NCI-H524 (cell line): ENCODE measurements at places on chromosomes 4 and X.
A peak's percentile ranks its signal among the peaks of the same experiment; 100 is the strongest.

DNA sequence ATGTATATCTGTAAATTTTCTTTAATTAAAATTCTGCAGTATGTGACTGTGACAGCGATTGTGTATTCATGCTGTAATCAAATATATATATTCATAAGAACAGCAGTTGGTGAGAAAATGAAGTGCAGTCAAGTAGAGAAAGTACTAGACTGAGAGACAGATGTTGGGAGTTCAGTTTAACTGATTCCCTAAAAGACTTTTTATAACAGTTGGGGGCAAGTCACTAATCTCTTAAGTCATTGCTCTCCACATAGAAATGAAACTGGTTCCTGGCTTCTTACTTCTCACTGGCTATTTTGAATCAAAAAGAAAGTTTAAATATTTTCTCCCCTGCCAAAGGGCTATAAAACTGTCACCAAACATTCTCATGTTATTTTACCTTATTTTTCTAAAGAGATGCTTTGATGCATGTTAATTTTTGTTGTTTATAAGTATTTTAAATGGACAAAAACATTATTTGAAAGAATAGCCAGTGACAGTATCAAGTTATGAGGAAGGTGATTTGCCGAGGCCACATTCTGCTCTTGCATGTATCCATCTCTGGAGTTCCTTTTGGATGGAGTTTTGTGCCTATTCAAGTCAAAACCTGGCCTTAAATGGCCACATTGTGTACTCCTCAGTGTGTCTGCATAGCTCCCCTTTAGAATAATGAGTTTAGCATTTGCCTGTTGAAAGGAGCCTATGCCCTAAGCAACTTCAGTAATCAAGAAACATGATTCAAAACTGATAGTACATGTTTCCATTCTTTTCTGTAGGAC lies 30.8 kb downstream of the EXOC1 start:
- DNase-seq = peak; percentile 92

GRCh38 chr4:84503495-84504437 lies 4.7 kb upstream of the NKX6-1 start:
- DNase-seq = peak; percentile 59

GRCh38 chrX:38871129-38872029 lies 70.1 kb downstream of the MID1IP1 start:
- no peak for DNase-seq

DNA sequence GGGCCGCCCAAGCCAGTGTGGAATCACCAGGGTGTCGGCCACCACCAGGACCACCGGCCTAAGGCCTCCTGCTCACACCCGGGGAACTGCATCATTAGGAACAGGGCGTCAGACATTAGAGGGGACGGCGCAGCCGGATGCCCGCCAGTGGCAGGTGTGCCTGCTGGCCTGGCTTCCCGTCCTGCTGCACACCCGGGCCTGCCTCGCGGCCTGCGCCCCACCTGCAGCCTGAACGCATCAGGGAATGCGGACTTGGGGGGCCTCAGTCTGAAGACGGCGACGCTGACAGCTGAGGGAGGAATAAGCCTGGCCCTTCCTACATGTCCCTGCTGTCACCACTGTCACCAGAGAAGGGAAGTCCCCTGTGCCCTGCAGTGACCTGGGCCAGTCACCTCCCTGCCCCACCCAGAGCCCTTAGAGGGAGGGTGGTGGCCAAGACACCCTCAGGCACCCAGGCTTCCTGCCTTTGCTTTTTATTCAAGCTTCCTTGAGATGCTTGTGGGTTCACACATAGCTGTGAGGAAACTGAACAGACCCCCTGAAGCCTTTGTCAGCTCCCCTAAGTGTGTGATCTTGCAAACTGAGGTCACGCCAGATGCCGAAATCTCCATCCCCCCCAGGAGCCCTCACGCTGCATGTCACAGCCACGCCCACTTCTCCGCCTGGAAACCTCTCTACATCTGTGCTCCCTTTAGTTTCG lies 3.2 kb downstream of the DGKQ start:
- DNase-seq = no peak

- DNase-seq = no peak
These were observed 54.4 kb downstream of the PALLD start for GRCh38 chr4:168551211-168551610.

GRCh38 chrX:11791090-11791489 lies 33.1 kb downstream of the MSL3 start:
- no peak for DNase-seq

DNA sequence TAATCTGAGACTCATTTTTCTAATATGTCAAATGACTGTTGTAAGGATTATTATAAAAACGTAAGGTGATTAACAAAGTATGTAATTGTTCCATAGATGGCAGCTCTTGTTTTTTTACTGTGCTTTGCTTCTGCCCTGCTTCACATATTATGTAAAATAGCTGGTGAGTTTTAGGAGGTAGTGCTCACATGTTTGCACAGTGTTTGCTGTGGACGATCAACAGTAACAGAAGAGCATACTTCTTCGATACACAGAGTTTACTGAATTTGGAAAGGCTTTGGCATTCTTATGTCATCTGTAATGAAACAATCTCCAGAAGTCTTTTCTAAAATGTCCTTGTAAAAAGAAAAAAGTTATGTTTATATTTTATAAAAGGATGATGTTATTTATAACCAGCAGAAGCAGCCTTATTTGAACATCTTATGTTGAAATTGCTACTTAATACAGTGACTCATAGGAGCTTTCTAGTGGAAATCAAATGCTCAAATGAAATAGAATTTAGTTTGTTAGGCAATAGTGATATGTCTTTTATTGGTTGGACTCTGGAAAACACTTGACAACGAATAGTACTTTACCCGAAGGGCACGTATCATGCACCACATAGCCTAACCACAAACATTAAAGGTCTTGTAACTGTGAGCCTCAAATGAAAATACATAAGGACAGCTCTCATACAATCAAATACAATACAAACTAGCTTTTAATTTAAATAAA lies 1.9 kb upstream of the MTTP start:
- no peak for DNase-seq

- DNase-seq = no peak
These were observed 102.0 kb upstream of the LSM6 start for GRCh38 chr4:146073517-146073916.

GRCh38 chr4:139315221-139315675 lies 13.0 kb upstream of the NDUFC1 start:
- DNase-seq = no peak

- no peak for DNase-seq
These were observed 16.6 kb downstream of the COQ2 start for GRCh38 chr4:83267830-83268475.

- DNase-seq = no peak
These were observed 181.6 kb downstream of the PCDH7 start for GRCh38 chr4:30901461-30902451.

DNA sequence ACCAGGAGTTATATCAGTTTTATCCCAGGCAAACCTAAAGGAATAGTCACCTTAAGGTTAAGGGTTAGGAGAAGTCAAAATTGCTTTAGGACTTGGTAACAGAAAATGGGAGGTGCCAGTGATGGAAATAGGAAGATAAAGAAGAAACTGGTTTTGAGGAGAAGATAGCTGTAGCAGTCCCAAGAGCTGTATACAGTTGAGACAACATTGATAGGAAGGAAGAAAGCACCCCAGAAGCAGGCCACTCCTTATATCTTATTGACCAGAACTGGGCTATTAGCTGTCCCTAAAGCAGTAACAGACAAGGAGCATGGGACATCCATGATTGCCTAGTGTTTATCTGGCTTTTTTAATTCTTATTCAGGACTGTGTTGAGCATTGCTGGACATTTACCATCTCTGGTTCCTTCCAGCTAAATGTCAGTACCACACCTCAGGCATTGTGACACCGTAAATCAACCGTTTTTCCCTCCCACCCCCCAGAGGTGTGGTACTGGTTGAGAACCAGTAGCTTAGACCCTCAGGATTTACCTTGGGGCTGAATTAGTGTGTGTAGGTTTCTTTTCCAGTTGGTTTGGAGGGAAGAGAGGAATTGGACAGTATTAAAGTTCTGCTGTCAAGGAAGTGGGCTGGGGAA lies 2.0 kb upstream of the PGRMC2 start:
- DNase-seq = no peak

DNA sequence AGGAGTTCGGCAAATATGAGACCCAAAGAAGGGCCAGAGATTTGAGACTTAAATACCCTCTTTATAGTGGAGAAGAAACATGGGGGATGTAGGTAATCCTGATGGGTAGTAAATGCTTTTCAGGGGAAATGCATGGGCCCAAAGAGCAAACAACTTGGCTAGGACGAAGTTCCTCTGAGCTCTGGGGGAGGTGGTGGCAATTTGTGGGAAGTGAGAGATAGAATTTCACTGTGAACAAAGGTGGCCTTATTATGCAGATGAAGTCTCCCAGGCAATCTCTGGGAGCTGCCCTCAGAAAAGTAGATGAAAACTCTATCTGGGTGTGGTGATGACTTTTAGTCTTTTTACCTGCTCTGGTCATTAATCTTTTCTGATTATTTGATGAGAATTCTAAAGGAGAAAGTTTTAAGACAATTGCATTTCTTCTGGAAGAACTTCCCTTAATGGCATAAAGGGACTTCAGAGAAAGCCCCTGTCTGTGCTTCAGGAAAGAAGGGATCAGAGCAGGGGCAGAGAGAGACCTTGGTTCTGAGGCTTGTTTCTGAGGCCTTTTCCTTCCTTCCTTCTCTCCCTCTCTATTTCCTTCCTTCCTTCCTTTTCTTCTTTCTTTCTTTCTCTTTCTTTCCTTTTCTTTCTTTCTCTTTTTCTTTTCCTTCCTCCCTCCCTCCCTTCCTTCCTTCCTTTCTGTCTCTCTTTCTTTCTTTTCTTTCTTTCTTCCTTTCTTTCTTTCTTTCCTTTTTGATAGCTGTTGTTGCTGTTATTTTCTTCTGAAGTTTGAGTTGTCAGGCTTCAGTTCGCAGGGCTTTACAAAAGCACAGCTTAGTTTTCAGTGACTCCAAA lies 37.5 kb upstream of the MAOA start:
- no peak for DNase-seq

- DNase-seq = no peak
These were observed 325.8 kb downstream of the ARAP2 start for GRCh38 chr4:35918491-35918977.

DNA sequence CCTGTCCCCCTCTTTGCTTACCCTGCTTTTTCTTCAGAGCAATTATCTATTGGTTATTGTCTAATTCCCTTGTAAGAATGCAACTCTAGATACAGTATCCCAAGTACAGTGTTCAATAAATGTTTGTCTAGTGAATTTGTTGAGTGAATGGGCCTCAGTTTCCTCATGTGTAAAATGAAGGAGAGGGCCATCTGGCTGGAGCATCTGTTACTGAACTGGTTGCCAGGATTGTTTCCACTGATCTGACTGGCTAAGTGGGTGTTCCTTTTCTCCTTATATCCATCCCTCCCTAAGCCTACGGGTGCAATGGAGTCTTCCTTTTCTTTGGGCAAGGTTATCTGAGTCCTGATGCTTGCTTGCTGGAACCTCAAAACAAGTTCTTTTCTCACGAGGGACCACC lies 185.2 kb upstream of the RPS6KA3 start:
- DNase-seq = peak; percentile 6

- no peak for DNase-seq
These were observed 52.1 kb downstream of the ING2 start for GRCh38 chr4:183556947-183557346.

DNA sequence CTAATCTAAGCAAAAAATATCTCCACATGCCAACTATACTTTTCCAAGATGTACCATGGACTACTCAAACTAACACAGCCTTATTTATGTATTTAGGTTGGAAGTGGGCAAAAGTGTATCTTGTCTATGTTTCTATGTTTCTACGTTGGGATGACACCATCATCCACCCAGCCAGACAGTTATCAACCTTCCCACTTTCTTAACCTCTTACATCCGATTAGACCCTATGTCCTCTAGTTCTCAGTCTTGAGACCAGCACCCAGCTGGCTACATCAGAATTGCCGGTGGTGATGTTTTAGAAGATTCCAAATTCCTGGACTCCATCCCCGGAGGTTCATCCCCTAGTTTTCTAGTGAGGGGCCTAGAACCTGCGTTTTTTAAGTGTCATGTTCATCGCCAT lies 1.0 kb upstream of the AASDH start:
- no peak for DNase-seq

GRCh38 chrX:109533631-109534030 lies 3.0 kb upstream of the NXT2 start:
- DNase-seq = no peak

- DNase-seq = no peak
These were observed 38.4 kb upstream of the SCOC start for GRCh38 chr4:140335076-140335475.

GRCh38 chrX:118286066-118286762 lies 59.7 kb upstream of the WDR44 start:
- no peak for DNase-seq

DNA sequence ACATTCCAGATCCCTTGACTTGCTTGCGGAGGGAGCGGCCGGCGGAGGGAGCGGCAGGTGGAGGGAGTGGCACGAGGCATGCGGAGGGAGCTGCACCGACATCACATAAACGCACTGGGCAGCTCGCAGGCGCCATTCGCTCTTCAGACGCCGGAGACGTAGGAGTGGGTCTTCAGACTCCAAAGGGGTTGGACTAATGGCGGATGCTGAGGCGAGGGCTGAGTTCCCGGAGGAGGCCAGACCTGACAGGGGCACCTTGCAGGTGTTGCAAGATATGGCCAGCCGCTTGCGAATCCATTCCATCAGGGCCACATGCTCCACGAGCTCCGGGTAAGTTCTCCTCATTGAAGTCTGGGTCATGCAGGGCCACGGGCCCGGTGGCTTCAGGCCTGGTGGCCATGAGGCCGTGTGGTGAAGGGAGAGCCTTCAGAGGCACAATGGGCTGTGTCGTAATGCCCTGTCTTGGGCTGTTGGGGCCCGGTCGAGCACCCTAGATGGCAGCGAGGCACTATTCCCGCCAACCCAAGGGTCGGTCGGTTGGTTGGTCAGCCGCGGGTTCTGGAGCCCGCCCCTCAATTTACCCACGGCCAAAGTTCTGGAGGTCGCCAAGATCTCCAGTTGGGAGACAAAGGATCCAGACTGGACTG lies at the start of gene TKTL1:
Gene TKTL1, plus strand, starts transcription at position 132 of the 647 bp plus-strand sequence. Its CDS starts 65 bp downstream, at position 197.
- no peak for DNase-seq

DNA sequence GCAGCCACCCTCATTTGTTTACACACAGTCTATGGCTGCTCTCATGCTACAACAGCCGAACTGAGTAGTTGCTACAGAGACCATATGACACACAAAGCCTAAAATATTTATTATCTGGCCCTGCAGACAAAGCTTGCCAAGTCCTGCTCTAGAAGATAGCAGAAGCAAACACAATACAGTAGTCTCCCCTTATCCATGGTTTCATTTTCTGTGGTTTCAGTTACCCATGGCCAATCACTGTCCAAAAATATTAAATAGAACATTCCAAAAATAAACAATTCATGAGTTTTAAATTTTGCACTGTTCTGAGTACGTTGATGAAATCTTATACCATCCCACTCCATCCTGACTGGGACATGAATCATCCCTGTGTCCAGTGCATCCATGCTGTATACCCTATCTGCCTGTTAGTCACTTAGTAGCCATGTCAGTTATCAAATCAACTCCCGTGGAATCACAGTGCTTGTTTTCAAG lies 40.2 kb upstream of the ZNF81 start:
- DNase-seq = no peak

GRCh38 chr4:165986956-165987698 lies 114.1 kb downstream of the TLL1 start:
- no peak for DNase-seq

- no peak for DNase-seq
These were observed 366.5 kb downstream of the ZNF674 start for GRCh38 chrX:46178763-46179162.

- peak; percentile 70 for DNase-seq
These were observed 38.2 kb downstream of the C4orf50 start for GRCh38 chr4:5979981-5980380.
